A549 treated with RU486 at 1 μM for 4 hours (cell line): ENCODE measurements at places on chromosomes 4 and X. TPM values are rescaled to one million over a fixed set of nuclear protein-coding genes. Genes with fewer than 3 reads are reported as not detected.

Gene GPR50
- 0.07 to 0.24 TPM (median 0.12 TPM) in 5 replicates for total RNA-seq

Gene COL25A1
- not detected in 5 replicates for total RNA-seq

Gene TMPRSS11E
- total RNA-seq: not detected in 5 replicates

Gene WAS
- 0.20 to 0.54 TPM (median 0.32 TPM) in 4 of 5 replicates, not detected in the other for total RNA-seq

Gene HSFX4
- not detected in 5 replicates for total RNA-seq

Gene GPC4
- total RNA-seq: not detected in 5 replicates

Gene FAT1
- total RNA-seq: 127 to 188 TPM (median 145 TPM) in 5 replicates

Gene MGARP
- 0.30 to 1.1 TPM (median 0.90 TPM) in 5 replicates for total RNA-seq

Gene TMSB15C
- 0.07 to 0.47 TPM (median 0.23 TPM) in 4 of 5 replicates, not detected in the other for total RNA-seq

Gene GLUD2
- 1.6 to 3.2 TPM (median 3.2 TPM) in 5 replicates for total RNA-seq

Gene IL13RA2
- total RNA-seq: 0.09 TPM in 1 of 5 replicates, not detected in the others

Gene TRIML2
- 58.0 to 89.4 TPM (median 61.4 TPM) in 5 replicates for total RNA-seq
